ENCODE measurements at places on chromosomes 12 and 14.

GRCh38 chr12:91483471-91483985 is 300.9 kb upstream of the DCN start:
- no peak for DNase-seq
- H3K27ac ChIP-seq: no peak overlapping the region
- no peaks in the 10 kb centered on the region for H3K36me3 ChIP-seq

GRCh38 chr14:22428700-22429291 is 160.2 kb downstream of the DAD1 start:
- H3K27me3 ChIP-seq: no peaks in the 10 kb centered on the region
- no peak overlapping the region for H3K27ac ChIP-seq
- no peak overlapping the region for H3K4me3 ChIP-seq

- no peak overlapping the region for H3K4me3 ChIP-seq
- no peaks in the 10 kb centered on the region for H3K27me3 ChIP-seq
- no peak for DNase-seq
- H3K4me1 ChIP-seq: peaks cover 6% of the 10 kb centered on the region
- no peaks in the 10 kb centered on the region for H3K36me3 ChIP-seq
- no peak overlapping the region for H3K27ac ChIP-seq
These were observed 83.7 kb upstream of the IGF1 start for GRCh38 chr12:102564026-102564425.

DNA sequence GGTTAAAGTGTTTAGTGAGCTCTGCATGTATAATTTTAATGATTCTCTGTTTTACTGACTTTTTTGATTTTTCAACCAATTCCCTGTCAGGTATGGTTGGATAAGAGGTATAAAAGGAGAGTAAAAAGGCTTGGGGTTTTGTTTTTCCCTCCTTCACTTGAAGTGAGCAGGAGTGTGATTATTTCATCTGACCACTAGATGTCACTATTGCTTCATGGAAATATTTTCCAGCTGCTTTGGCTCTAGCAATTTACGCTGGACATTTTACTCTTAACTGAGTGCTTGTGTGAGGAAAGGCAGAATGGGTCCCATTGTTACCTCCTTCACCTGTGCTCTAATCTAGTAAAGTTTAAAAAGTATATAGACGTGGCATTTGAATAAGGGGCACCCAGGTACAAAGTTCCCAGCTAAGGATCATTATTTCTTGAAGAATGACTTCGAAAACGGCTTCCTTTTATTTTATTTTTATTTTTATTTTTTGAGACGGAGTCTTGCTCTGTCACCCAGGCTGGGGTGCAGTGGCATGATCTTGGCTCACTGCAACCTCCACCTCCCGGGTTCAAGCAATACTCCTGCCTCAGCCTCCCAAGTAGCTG is 66.5 kb downstream of the TBC1D30 start:
- no peak overlapping the region for H3K27ac ChIP-seq
- H3K4me3 ChIP-seq: no peak overlapping the region
- H3K36me3 ChIP-seq: no peaks in the 10 kb centered on the region
- no peaks in the 10 kb centered on the region for H3K27me3 ChIP-seq
- DNase-seq: no peak
- H3K4me1 ChIP-seq: peaks cover 4% of the 10 kb centered on the region

DNA sequence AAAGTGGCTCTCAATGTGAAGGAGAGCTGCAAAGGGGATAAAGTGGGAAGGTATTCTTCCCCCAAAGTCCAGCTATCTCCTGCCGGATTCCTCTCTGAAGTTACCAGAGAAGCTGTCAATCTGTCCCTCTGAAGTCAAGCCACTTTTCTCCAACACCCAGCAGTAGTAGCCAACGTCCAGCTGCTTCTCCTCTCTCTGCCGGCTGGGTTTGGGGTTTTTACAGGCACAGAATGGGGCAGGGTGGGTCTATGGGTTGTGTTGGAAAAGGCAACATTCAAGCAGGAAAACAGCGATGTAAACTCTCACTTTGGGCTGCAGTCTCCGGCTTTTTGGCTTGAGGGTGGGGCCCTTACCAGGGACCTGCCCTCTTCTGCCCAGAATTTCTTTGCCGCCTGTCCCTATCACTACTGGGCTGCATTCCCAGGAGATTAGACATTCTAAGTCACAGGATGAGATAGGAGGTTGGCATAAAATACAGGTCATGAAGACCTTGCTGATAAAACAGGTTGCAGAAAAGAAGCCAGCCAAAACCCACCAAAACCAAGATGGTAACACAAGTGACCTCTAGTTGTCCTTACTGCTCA is 16.3 kb downstream of the CAPZA3 start:
- H3K4me1 ChIP-seq: peaks cover 8% of the 10 kb centered on the region
- no peaks in the 10 kb centered on the region for H3K36me3 ChIP-seq
- no peak for DNase-seq
- H3K4me3 ChIP-seq: no peak overlapping the region
- H3K27ac ChIP-seq: no peak overlapping the region
